ENCODE measurements at places on chromosomes 7 and 10.

DNA sequence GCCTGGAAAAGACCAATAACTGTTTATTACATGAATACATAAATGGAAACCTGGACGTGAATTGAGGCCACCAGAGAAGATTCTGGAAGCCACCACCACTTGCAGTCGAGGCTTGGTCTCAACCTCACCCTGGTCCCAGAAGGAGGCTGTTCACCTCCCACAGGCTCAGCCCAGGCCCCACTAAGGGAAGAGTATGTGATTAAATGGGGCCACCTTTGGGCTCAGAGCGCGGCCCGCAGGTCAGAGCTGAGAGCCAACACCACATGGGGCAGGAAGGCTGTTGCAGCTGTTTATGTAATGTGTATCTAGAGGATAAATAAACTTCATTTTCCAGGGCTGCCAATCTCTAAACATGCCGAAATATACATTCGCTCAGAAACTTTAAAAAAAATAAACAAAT is 17.6 kb upstream of the FGFR2 start:
- peak; percentile 66 for DNase-seq

DNA sequence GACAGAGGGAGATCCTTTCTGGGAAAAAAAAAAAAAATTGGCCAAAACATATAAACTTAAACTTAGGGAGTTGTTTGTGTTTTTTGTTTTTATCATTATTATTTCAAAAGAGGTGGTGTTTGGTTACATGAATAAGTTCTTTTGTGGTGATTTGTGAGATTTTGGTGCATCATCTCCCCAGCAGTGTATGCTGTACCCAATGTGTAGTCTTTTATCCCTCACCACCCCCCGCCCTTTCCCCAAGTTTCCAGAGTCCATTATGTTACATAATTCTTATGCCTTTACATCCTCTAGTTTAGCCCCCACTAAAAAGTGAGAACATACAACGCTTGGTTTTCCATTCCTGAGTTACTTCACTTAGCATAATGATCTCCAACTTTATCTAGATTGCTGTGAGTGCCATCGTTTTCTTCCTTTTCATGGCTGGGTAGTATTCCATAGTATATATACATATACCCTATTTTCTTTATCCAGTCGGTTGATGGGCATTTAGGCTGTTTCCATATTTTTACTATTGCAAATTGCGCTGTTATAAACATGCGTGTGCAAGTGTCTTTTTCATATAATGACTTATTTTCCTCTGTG is 148.1 kb upstream of the ZNF92 start:
- DNase-seq = no peak

DNA sequence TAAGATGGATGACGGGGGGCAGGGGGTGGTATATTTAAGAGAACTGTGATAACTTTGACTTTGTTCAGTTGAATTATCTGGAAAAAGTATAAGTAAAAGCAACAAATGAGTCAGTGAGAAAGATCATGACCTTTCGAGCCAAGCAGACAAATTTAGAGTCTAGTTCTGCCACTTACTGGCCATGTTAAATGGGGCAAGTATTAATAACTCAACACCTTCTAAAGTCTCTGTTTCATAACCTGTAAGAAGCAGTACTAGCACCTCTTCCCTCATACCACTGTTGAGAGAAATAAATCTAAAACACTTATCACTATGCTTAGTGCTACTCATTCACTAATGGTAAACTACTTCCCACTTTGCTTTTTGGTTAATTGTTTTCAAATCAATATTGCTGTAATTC is 604.4 kb upstream of the LRRN3 start:
- no peak for DNase-seq

DNA sequence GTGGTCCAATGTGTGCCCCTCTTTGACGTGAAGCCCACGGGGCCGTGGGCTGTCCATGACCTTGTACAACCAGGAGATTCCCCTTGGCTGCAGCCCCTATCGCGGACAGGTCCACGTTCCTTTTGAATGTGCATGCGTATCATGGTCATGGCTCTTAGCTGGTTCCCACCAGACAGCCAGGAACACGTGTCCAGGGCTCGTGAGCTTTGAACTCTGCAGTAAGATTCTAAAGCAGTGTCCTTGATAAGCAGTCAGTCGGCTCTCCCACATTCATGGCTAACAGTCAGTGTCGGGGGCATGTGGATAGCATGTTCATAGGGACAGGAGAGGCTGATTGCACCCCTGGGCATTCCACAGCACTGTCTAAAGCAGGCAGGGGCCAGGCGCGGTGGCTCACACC is 75.9 kb upstream of the SH2B2 start:
- DNase-seq = no peak

DNA sequence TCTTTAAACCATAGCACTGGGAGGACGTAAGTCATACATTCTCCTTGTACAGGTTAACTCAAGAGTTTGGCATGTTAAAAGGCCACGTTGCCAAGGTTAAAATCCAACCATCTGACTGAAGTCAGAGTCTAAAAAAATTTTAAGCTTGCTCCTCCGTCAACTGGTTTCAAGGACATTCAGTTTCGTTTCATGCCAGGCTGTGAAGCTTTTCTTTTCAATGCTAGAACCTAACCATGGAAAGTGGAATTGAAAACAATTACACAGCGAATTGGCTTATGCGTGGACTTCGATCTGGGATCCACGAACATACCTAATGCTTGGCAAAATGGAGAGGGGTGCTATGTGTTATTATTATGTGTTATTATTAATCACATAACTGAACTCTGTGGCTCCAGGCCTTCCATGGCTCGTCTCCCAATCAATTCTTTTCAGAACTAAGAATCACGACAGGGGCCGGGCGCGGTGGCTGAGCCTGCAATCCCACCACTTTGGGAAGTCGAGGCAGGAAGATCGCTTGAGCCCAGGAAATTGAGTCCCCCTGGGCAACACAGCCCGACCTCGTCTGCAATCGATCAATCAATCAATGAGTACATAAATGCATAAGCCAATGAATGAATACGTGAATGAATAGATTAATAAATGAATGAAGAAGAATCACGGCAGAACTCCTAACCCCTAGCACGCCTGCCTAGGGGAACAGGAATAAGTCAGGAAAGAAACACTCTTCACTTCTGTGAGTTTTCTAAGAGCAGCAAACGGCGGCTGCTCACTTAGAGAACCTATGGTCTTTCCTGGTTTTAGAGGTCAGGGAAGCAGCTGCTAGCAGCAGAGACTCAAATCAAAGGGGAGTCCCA is 733 bp upstream of the ARL5B start:
- peak; percentile 46 for DNase-seq

DNA sequence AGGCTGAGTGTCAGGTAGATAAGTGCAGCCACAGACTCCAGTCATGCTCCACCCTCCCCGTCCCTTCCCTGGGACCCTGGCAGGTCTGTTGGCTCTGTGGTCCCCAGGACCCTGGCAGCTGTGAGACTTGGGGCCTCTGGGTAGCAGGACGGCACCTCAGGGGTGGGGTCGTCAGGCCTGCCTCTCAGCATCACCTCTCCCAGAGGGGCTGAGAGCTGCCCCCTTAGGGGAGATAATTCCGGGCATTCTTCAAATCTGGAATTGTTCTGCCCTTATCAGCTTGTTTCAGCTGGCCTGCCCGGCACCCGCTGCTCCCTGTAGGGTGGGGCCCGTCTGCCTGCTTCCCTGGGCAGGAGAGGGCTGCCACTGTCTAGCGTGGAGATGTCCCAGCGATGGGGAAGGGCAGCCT is 23.3 kb downstream of the PODXL start:
- DNase-seq = no peak

DNA sequence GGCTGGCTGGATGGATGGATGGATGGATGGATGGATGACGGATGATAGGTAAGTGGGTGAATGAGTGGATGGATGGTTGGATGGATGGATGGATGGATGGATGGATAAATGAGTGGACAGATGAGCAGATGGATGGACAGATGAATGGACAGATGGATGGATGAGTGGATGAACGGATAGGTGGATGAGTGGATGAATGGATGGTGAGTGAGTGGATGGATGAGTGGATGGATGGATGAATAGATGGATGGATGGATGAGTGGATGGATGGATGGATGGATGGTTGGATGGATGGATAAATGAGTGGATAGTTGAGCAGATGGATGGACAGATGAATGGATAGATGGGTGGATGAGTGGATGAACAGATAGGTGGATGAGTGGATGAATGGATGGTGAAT is 340.7 kb upstream of the AUTS2 start:
- DNase-seq = no peak
